ENCODE measurements at places on chromosomes 13 and 19.

GRCh38 chr19:41476583-41476982 is 33.6 kb downstream of the ERICH4 start:
- DNase-seq: no peak

GRCh38 chr13:95226932-95227695 is 74.1 kb downstream of the ABCC4 start:
- DNase-seq: no peak

DNA sequence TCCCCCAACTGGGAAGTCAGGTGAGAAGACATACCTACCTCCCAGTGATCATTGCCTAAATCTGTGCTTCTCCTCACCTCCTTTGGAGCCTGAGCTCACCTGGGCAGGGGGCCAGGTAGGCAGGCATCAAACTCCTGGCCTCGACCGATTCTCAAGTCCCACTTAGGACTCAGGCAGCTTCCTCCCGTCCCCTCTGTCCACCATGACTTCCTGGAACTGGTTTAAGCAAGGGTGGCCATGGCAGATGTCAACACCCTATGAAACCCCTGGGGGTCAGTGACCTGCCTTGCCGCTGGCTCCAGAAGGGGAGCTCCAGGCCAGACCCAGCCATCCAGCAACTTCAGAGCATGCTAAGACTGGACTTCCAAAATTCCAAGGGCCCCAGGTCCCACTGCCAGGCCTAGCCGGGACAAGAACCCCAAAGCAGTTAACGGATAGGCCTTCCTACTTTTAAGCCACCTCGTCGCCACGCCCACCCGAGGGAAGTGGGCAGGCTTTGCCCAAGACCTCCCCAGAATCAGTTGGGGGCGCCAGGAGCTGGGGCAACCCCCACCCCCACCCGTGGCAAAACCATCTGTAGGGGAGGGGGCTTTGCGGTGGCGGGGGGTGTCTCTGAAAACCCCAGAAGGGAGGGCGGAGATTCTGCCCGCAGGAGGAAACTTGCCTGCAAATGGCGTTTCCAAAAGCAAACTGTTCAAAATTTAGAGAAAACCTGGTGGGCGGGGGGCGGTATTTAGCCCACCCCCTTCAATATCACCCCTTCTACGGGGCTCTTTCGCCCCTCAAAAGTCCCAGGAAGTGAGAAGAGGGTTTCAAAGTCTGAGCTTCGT is 657 bp downstream of the PLIN3 start:
- peak; percentile 50 for DNase-seq

GRCh38 chr19:3897936-3898335 is 17.5 kb downstream of the ATCAY start:
- no peak for DNase-seq

DNA sequence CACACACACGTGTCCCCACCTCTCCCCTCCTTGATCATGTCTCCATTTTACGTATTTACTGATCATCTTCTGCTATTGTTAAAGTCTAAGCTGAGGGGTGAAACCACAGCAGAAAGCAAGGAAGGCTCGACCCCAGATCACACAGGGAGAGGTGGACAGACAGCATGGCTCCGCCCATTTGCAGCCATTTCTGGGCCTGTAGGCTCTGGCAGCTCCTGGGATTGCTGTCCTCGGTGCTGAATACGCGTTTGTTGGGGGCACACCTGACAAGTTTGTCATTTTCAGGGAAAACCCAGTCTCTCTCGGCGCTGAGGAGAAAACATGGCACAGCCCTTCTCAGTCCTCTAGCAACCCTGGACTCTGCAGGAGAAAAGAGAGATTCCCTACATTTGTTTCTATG is 8.0 kb downstream of the TMEM86B start:
- DNase-seq: no peak

DNA sequence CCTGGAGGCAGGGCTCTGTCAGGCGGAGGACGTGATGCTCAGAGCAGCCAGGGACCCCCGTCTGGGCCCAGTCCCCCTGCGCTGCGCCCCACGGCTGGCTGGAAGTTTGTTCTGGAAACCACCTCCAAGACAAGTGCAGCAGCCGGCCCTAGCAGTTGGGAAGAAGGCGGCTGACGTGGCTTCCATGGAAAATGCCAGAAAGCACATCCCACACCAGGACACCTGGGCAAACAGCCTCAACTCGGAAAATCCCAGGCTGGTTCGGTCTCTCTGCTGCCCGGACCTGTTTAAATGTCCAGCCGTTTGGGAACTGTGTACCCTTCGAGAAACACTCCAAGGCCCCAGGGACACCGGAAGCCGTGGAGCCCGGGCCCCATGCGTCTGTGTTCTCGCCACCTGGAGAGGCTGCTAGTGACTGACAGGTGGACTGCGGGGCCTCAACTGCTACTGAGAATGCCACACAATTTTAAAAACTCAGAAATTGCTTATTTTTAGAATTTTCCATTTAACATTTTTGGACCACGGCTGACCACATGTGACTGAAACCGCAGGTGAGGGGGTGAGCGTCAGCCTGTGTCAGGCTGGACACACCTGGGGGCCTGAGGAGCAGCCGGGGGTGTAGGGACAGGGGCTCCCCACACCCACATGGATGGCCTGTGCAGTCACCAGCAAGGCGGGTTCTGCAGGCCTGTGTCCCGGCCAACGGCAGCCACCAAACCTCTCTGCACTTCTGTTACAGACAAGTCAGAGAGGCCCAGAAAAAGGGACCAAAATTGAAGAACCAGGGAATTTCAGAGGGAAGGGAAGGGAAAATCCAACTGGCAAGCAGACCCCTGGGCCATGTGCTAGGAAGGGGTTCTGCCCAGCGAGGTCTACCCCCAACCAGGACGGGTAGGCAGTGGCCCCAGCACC is 31.7 kb downstream of the RASA3 start:
- no peak for DNase-seq

DNA sequence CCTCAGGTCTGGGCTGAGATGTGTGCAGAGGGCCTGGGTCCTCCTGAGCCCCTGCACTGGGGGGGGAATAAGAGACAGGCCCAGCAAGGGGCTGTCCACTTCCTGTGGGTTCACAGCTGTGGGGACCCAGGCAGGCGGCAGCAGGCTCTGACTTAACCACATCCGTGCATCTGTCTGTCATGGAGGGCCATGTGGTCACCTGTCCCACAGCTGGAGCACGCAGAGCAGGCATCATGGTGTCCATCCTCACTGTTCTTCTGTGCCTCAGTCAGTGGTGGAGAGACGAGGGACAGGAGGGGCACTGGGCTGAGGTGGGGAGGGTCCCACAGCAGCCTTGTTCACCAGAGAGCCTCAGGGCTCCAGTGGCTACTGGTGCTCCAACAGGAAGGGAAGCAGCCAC is 16.3 kb upstream of the KIR3DL3 start:
- DNase-seq: no peak

DNA sequence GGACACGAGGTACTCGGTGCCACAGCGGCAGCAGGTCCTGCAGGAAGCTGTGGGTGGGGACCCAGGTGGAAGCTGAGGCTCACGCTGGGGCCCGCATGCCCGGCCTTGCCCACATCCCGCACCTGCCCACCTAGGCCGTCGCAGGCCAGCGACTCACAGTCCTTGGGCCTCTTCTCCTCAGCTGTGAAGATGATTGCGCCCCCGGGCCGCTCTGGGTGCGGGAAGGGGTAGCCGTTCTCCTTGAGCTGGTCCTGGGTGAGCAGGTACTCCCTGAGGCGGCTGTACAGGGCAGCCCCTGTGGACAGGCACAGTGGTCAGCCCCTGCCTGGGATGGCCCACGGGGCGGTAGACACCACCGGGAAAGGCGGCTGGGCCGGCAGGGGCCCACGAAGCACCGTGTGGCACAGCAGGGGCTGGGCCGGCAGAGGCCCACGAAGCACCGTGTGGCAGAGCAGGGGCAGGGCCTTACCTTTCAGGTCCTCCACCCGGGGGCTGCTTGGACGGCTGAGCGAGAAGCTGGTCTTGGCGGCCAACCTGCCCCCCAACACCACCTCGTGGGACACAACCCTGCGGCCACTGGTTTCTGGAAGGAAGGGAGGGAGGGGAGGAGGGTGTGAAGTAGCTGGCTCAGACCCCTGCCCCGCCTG is 6.6 kb upstream of the ATP8B3 start:
- no peak for DNase-seq
